Activated T-helper 1 cell treated with anti-CD3 and anti-CD28 coated beads, Interleukin-12 subunit alpha, Interleukin-12 subunit beta, Interleukin-2, Interleukin-4 antibody, amounts not matched to agents 30 ng/mL and 10 ng/mL and 1 ng/mL, durations not matched to agents 14 hours and 24 hours and 36 hours (primary cell): ENCODE measurements at places on chromosomes 3 and 15. TPM values are rescaled to one million over a fixed set of nuclear protein-coding genes. Genes with fewer than 3 reads are reported as not detected.

- H3K4me3 ChIP-seq = peak overlapping the region; percentile 94
- H3K27ac ChIP-seq = peak overlapping the region; percentile 97
- H3K27me3 ChIP-seq = no peaks in the 10 kb centered on the region
- peaks cover 45% of the 10 kb centered on the region for H3K4me1 ChIP-seq
- DNase-seq = no peak
Observed at GRCh38 chr3:172751175-172751704, 714 bp downstream of the ECT2 start.

Gene CLDN18
- not detected in 2 replicates for total RNA-seq

DNA sequence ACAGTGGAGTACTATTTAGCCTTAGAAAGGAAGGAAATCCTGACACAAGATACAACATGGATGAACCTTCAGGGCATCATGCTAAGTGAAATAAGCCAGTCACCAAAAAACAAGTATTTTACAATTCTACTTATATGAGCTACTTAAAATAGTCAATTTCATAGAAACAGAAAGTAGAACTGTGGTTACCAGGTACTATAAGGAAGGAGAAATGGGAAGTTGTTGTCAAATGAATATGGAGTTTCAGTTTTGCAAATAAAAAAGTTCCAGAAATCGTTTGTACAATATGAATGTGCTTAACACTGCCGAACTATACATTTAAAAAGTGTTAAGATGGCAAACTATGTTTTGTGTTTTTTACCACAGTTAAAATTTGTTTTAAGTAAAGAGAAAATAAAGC is 26.8 kb downstream of the TRANK1 start:
- peaks cover 24% of the 10 kb centered on the region for H3K4me1 ChIP-seq
- peaks cover 3% of the 10 kb centered on the region for H3K36me3 ChIP-seq
- peak overlapping the region; percentile 73 for H3K4me3 ChIP-seq
- DNase-seq = no peak
- H3K27ac ChIP-seq = peak overlapping the region; percentile 67

Gene GOLGA8H
- total RNA-seq = not detected in 2 replicates

DNA sequence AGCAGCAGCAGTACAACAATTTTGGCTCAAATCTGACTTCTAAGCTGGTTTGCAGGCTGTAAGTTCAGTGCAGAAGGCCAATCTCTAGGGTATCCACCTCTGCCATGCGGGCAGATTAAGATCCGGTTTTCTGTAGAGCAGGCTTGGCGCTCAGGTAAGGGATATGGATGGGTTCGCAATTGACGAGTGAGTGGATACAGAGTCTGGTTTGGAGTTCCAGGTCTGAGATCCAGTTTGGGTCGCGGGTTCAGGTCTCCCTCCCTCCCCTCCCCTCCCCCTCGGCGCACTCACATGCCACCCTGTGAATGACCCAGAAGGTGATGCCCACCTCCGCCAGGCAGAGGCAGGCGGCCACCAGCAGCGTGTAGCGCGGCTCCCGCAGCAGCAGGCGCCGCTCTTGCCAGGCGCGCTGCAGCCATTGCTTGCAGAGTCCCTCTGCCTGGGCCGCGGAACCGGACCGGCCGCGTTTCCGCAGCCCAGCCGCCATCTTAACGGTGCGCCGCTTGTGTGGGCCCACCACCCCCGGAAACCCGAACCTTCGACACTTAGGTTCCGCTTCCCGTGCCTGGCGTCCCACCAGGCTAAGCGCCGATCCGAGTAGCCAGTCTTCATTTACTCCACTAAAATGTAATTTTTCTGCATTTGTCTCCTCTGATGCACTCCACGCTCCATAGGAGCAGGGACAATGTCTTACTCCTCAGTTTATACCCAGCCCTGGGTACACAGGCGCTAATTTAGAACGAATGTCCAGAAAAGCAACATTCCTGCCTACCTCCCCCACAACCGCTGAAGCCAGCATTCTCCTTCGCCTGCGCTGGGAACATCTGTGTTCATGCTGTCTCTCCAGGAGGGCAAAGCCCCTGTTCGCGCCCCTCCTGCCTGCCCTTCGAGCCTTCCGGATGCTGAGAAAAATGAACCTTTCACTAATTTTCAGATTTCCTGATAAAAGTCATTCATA is at the start of gene ALG3:
Gene ALG3 (minus strand): TSS at position 509 of the 958 bp plus-strand sequence. CDS start 22 bp downstream, at position 487.
- peaks cover 17% of the 10 kb centered on the region for H3K4me1 ChIP-seq
- DNase-seq = peak; percentile 85
- H3K4me3 ChIP-seq = peak within 1 kb of the TSS; percentile 93
- H3K36me3 ChIP-seq = peaks cover 17% of the 10 kb centered on the region

Gene ZNF774
- 1.6 and 2.1 TPM in 2 replicates for total RNA-seq

Gene EPHA3
- total RNA-seq = not detected in 2 replicates

DNA sequence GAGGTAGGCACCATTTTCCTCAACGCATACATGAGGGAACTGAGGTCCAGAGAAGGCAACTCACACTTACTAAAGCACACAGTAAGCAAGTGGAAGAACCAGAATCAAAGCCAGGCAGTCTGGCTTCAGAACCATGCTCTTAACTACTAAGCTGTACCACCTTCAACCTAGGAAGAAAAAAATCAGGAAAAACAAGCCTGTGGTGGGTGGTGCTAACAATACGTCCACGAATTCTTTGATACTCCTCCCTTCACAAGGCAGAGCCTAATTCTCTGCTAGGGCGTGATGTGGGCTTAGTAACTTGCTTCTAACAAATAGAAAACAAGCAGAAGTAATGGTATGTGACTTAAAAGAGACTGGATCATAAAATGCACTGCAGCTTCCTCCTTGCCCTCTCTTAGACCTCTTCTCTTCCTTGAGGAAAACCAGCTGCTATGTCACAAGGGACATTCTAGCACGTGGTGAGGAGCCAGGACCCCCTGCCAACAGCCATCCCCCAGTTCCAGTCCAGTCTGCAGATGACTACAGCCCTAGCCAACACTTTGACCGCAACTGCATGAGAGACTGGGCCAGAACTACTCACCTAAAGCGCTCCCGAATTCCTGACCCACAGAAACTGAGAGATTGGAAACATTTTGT is 36.9 kb downstream of the HACD2 start:
- no peak overlapping the region for H3K27ac ChIP-seq
- H3K4me3 ChIP-seq = no peak overlapping the region
- H3K27me3 ChIP-seq = no peaks in the 10 kb centered on the region

Gene FGF7
- total RNA-seq = not detected in 2 replicates

GRCh38 chr3:78123058-78123457 is 1083.2 kb downstream of the ROBO2 start:
- H3K36me3 ChIP-seq = no peaks in the 10 kb centered on the region
- no peak for DNase-seq
- no peak overlapping the region for H3K4me3 ChIP-seq

Gene IQGAP1
- 144 and 149 TPM in 2 replicates for total RNA-seq

Gene DNAH12
- total RNA-seq = 0.17 TPM in 1 of 2 replicates, not detected in the other

- H3K27me3 ChIP-seq = no peaks in the 10 kb centered on the region
Observed at GRCh38 chr15:98845138-98845884, 162.3 kb downstream of the PGPEP1L start.

Gene CHD2
- total RNA-seq = 102 and 104 TPM in 2 replicates

Gene CCDC54
- not detected in 2 replicates for total RNA-seq

DNA sequence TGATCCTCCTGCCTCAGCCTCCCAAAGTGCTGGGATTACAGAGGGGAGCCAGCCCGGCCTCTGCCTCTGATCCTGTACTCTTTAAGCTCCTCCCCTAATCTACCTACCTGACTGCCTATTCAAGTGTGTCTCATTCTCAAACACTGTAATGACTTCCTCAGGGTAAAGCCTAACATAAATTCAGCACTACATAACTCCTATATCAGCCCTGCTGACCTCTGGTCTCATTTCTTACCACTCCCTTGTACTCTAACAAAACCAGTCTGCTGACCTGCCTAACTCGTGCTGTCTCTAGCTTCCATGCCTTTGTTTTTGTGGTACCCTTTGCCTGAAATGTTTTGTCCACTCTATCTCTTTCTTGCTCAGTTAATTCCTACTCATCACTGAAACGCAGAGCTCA is 172.1 kb upstream of the IL12A start:
- H3K36me3 ChIP-seq = no peaks in the 10 kb centered on the region
- no peaks in the 10 kb centered on the region for H3K4me1 ChIP-seq
- DNase-seq = no peak
- H3K27ac ChIP-seq = no peak overlapping the region
- H3K27me3 ChIP-seq = peaks cover 2% of the 10 kb centered on the region

Gene GRK7
- not detected in 2 replicates for total RNA-seq

Gene CCR9
- not detected in 2 replicates for total RNA-seq

Gene C3orf70
- 0.10 TPM in 2 replicates for total RNA-seq

Gene ASTE1
- total RNA-seq = 9.6 and 14.6 TPM in 2 replicates

GRCh38 chr15:79657722-79658121 is 225.6 kb downstream of the MINAR1 start:
- no peaks in the 10 kb centered on the region for H3K4me1 ChIP-seq
- no peak overlapping the region for H3K27ac ChIP-seq
- DNase-seq = no peak
- no peak overlapping the region for H3K4me3 ChIP-seq
